SK-N-MC (cell line): ENCODE measurements at places on chromosomes 16 and 17.

DNA sequence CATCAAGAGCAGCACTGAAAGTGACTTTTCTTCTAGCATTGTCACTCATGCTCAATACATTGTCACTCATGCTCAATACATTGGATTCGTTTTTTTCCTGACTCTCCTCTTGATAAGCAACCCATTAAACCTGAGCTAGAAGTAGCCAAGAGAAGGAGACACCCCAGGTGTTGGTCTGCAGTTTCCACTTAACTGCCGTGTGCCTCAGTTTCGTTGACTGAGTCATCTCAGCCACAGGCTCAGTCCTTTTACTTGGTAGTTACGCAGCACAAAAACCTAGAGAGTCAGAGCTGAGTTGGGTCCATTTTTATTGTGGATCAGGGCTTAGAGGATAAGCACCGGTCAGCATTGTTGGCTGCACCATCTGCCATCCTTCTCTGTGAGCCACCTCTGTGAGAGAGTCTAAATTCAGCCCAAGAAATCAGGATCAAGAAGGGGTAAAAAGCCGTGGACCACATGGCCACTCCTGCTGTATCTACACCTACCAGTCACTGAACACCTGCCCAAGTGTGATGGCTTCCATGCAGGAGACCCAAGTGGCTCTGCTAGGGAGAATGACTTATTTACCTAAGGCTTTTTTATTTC is 11.3 kb downstream of the GINS2 start:
- DNase-seq = no peak

DNA sequence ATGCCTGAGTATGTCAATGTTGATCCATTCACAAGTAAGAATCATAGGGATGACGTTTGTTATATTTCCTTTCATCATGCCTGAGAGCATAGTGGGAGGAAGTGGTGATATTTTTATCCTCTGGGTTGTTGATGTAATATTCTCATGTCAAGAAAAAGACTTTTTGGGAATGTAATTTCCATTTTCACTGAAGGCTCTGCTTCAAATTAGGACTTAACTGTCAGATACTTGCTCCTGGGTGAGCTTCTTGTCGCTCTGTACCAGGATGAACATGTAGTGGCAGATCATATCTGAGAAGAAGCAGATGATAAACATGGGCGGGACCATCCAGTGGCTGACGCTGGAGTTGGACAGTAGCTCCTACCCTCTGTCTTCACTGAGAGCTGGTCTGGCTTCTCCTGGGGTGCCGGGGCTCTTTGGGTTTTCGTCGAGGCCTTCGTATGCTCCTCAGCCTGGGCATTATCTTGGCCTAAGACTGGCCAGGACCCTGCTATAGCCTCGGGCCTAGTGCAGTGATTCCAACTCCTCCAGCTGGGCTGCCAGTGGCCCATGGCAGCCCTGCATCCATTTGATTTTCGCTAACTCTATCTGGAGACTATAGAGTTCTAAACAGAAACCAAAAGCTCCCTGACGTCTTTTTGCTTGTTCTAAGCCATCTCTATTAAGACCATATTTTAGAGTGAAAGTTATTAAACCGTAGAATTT is 19.7 kb downstream of the CYB5B start:
- DNase-seq = no peak

- DNase-seq = no peak
Measured at GRCh38 chr16:4826980-4827379, 20.1 kb downstream of the GLYR1 start.

DNA sequence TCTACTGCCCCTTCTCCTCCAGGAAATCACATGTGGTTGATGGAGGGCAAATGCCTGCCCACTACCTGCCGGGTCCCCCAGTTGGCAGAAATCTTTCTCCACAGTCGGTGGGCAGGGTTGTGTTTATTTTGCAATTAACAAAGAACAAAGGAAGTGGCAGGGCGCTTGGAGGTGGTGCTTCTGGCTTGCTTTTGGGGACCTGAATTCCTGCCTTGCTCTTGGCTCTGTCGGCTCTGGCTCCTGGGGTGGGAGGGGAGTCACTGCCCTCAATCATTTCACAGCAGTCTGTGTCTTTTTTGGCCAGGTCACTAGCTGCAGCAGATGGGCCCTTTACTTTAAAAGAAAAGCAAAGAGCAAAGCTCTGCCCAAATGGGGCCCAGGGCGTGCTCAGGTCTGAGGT is 69.2 kb downstream of the C16orf78 start:
- DNase-seq = no peak

DNA sequence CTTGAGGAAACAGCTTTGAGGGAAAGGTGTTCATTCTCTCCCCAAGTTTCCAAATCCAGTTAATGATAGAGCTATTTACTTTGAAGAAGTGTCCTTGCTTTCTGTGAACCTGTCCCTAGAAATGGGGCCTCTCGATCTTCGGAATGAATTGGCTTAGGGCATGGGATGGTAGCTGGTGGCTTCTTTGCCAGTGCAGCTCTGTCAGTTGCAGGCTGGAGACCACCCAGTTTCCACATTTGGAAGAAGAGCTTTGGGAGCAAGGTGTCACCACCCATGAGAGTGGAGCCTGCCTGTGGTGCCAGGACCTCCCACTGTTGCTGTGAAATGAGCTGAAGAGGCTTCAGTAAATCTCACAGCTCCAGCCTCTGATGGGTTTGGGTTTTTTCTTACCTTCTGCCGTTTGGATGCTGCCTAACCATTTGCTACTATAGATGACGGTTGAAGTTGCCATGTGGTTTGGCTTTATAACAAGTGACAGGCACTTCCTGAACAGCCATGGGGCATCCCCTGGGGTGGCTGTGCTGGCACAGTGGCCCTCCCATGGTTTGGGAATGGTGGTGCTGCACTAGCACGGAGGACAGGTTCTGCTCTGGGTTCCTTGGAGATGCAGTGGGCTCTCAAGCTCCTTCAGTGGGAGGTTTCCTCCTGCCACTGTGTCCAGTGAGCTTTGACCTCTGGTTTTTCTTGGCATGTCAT is 19.5 kb upstream of the SLC5A10 start:
- no peak for DNase-seq

GRCh38 chr16:85507342-85507741 is 105.8 kb upstream of the GSE1 start:
- DNase-seq = no peak

DNA sequence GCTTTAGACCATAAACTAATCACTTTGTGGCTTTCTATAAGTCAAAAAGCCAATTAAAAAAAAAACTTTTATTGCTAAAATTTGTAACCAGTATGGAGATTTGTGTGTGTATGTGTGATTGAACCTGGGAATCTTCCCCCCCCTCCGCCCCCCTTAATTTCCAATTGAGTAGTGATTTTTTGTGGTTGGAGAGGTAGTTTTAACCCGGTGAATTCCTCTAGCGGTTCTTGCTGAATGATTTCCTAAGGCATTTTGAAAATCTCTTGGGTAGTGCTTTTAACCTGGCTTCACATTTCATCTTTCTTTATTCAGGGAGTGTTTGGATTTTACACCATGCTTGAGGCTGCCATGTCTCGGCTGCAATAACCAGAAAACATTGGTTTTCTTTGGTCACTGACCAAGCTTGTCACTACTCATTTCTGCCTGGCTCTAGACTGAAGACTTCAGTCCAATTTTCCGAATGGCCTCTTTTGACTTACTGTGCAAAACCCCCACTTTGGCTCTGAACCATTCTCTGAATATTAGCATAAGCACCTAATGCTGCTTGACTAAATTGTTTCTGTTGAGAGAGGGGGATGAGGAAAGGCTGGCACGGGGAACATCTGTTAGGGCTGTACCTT is 35.6 kb downstream of the PRKCA start:
- no peak for DNase-seq

DNA sequence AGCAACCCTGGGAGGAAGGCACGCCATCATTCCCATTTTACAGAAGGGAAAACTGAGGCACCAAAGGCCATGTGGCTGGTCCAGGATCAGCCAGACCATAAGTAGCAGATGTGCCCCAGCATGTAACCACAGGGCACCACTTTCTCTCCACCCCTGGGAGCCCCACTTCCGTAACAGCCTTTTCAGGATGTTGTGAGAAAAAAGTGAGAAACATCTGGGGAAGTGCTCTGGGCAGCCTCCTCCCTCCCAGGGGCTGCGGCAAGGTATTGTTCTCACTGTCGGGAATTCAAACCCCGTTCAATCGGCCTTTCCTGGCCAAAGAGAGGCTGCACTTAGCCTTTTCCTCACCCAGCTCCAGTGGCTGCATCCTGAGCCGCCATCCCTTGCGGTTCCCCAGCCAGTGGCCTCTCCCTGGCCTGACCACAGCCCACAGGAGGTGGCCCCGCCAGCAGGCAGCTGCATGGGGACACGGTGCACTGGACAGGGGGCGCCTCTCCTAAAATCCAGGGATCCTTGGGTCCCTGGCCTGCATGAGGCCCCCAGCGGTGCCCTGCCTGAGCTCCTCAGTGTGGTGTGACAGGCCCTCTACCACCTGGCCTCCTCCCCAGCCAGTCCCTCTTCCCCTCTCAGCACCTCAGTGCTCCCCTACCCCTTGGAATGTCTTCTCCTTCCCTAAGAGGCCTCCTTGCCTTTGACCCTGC is 5.7 kb upstream of the CDH5 start:
- DNase-seq = no peak

GRCh38 chr16:84339311-84339710 is 29.0 kb upstream of the ATP2C2 start:
- DNase-seq = no peak
